ENCODE measurements at places on chromosomes 3 and 15. TPM values are rescaled to one million over a fixed set of nuclear protein-coding genes. Genes with fewer than 3 reads are reported as not detected.

DNA sequence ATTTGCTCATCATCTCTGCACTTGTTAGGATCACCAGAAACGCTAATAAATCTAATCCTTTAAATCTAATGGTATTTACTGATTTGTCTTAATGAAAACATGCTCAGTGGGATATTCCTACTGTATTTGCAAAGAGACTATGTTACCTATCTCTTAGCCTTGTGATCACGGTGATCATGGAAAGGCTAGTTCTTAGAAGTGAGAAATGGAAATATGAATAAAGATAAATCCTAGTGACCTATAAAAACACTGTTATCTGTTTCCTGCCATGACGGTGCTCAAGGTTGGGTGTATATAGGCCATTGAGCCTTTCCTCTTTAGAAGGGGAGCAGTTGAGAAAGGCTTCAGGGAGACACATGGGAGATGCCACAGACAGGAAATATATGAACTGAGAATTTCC, 116.3 kb downstream of the THRB start:
- DNase-seq = no peak

- no peak for DNase-seq
These were observed 20.4 kb downstream of the TGM5 start for GRCh38 chr15:43246261-43246774.

GRCh38 chr3:195198426-195199346, 72.3 kb downstream of the XXYLT1 start:
- DNase-seq = no peak

DNA sequence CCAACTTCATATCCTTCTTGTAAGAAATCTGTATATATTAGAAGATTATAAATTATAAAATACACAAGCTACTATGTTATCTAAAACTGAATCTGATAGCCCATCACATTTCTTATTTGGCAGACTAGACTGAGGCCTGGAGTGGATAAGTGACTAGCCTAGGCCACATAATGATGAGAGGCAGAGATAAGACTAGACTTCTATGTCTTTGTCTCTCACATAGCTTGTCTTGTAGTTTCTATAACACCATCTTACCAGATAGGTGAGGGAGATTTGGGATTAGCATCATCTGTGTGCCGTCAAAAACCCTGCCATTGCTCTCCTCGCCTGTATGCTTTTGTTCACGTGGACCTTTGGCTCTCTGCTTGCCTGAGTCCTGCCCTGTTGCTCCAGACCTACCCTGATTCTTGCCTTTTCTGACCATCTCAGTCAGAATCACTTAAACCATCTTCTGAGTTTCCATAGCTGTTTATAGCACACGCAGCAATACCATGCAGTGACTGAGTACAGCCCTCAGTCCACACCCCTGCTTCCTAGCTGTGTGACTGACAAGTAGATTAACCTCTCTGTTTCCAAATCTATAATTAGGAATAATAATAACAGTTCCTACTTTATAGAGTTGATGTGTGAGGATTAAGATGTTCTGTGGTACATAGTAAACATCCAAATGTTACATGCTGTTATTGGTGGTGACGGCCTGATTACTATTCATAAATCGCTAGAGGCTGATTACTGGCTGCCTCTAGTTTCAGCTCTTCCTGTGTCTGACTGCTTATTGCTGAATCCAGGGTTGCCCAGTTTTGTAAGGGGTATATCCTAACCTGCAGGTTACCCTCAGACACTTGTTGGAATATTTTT, 49.7 kb downstream of the PDE8A start:
- DNase-seq = no peak

- no peak for DNase-seq
These were observed 20.7 kb upstream of the TIMP4 start for GRCh38 chr3:12179441-12179840.

- DNase-seq = no peak
These were observed 8.3 kb downstream of the AKAP13 start for GRCh38 chr15:85388566-85389305.

DNA sequence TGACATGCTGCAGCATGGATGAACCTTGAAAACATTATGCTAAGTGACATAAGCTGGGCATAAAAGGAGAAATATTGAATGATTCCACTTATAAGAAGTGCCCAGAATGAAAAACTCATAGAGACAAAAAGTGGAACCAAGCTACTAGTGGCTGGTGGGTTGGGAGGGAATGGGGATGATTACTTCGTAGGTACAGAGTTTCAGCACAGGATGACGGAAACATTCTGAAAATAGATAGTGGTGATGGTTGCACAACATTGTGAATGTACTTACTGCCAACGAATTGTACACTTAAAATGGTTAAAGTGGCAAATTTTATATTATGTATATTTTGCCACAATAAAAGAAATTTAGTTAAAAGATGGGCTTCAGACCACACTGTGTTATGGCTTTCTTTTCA, 93.6 kb downstream of the RPLP1 start:
- no peak for DNase-seq

DNA sequence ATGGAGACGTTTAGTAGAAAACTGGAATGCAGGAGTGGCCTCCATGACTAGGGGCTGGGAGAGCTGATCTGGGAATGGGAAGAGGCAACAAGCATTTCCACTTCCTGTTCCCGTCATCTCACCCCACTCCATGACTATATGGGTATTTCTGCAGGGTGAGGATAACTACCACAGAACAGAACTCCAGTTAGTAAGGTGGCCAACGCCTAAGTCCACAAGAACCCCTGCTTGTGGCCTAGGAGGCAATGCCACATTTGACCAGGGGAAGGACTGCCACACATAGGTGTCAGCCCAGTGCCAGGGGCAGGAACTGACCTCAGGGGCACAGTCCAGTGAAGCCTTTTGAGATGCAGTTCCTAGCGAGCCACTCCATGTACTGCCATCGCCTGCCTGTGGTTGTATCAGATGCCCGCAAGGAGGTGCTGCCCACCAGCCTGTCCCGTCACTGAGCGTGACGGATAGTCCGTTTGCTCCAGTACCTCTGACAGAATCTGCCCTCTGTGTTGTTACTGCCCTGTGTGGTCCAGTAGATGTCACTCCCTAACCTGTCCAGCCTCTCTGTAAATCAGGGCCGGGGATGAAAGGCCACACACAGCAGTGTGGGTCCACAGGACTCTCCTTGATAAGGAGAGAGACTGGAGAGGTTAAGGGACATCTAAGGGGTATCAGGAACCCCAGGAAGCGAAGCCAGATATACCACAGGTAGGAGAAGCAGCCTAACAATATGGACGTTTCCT, 3.5 kb upstream of the MTFMT start:
- peak; percentile 56 for DNase-seq

DNA sequence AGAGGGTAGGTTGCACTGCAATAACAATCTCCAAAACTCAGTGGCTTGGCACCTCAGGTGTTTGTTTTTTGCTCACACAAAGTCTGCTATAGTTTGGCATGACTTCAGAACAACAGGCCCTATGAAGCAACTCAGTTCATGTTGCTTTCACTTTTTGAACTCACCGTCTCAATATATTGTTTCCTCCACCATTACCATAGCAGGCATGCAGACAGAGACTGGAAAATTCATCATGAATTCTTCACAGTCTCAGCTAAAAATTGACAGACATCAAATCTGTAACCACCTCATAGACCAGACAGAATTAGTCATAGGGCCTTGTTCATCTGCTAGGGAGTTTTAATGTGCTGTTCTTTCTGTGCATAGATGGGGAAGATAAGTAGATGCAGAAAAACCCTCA, 161.4 kb upstream of the POU1F1 start:
- DNase-seq = no peak

GRCh38 chr3:36201546-36201945, 178.8 kb upstream of the STAC start:
- no peak for DNase-seq

GRCh38 chr3:35777065-35777464, 137.7 kb downstream of the ARPP21 start:
- DNase-seq = no peak

GRCh38 chr15:87916208-87916607, 340.3 kb downstream of the NTRK3 start:
- no peak for DNase-seq

GRCh38 chr3:176521531-176522175, 675.6 kb downstream of the TBL1XR1 start:
- no peak for DNase-seq

- no peak for DNase-seq
These were observed 107.6 kb upstream of the FXR1 start for GRCh38 chr3:180804916-180805315.

GRCh38 chr3:194231929-194232832, 96.2 kb downstream of the HES1 start:
- no peak for DNase-seq

DNA sequence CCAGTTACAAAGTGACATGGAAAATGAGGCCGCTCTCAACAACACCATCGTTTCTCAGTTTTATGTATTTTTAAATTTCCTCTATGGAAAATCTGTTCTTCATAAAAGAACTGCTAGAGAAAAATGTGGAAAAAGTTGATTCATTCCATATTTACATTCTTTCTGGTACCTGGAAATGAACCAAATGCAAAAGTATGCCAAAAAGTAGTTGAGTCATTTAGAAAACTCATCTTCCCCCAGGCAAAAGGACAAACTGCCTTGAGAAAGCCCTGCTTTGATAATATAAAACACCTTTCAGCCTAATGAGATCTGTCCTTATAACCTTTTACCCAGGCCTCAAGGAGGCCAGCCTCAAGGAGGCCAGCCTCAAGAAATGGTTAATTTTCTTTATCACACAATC, 283.0 kb upstream of the VEPH1 start:
- peak; percentile 6 for DNase-seq

DNA sequence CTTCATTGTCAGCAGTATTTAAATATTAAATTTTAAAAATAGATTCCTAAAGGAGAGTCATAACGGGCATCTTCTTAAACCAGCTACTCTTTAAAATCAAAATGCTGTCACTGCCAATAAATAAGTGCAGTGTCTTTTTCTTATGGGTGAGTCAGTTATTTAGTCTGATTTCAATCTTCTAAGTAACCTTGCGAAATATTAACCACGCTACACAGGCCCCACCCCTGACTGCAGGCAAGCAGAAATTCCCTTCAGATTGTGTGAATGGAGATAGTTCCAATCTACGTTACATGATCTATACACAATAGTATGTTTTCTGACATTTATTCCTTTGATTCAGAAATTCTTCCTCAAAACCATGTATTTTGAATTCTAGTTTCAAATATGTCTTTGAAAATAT, 141.5 kb downstream of the GADL1 start:
- no peak for DNase-seq

DNA sequence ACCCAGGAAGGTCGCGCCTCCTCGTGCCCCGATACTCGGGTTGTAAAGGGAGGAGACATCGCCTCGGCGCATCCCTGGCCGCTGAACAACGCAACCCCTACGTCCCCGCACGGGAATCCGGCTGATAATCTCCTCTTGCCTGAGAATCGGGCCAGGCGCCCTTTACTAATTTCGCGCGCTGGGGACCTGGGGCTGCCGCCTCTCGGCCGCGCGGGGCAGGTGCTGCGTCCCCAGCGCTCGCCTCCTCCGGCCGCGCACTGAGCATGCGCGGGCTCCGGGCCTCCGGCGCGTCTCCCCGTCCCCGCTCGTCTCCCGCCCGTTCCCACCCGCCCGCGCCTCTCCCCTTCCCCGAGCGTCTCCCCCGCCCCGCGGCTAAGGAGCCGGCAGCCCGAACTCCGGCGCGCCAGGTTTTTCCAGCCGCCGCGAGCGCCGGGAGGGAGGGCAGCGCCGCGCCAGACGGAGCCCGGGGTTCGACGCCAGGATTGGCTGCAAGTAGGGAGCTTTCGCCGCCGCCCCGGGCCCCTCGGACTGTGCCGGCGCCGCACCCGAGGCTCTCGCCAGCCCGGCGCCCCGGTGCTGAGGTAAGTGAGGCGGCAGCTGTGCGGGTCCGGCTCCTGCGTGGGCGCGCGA, at the start of gene CNTN4:
Gene CNTN4 (plus strand): TSS at position 469 of the 630 bp plus-strand sequence.
- DNase-seq = peak; percentile 88

DNA sequence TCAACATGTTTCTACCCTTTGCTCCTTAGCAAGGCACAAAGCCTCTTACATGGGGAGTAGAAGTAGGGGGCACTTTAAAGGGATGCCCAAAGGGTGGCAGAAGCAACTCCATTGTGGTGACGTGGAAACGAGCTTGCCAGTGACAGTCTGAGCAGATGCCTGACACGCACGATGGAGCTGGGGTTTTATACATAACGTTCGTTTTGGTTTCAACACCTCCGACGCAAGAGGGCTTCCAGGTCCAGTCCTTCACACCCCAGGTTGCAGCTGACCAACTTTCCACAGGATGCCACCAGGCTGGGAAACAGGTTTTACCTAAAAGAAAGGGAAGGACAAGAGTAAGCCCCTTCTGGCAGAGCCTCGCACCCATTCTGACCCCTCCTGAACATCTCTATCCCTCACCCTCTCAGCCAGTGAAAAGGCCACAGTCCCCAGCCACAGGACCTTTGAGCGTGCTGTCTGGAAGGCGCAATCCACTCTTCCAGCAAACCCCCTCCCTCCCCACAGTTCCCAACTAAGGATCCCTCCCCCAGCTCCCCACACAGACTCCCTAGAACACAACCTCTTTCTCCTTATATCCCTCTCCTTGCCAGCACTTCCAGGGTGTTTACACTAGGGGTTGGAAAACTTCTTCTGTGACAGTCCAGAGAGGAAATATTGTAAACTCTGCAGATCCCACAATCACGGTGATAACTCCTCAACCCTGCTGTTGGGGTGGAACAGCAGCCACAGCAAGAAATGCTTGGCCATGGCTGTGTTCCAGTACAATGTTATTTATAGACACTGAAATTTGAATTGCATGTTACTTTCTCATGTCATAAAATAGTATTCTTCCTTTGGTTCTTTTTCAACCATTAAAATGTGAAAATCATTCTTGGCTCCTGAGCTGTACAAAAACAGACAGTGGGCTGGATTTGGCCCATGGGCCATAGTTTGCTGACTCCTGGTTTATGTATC, 36.2 kb downstream of the FAM174B start:
- peak; percentile 69 for DNase-seq

Gene PPP2R3A
- polyA plus RNA-seq = 13.7 TPM

Gene DOCK3
- polyA plus RNA-seq = 1.7 TPM

Gene PRICKLE2
- 43.2 TPM for polyA plus RNA-seq

Gene OXSR1
- 42.1 TPM for polyA plus RNA-seq

Gene THAP10
- polyA plus RNA-seq = 5.3 TPM

Gene ERC2
- polyA plus RNA-seq = 1.6 TPM

Gene STAG1
- 42.7 TPM for polyA plus RNA-seq

Gene GRM2
- polyA plus RNA-seq = 1.0 TPM

Gene HDDC3
- 11.8 TPM for polyA plus RNA-seq

Gene C3orf70
- 6.3 TPM for polyA plus RNA-seq

Gene AHSG
- polyA plus RNA-seq = not detected

Gene SATB1
- 56.0 TPM for polyA plus RNA-seq

Data from left lung (tissue), 14 donors.